ENCODE measurements at places on chromosomes 5 and 9.

GRCh38 chr5:171580502-171581265 is 161.2 kb downstream of the FGF18 start:
- no peak for DNase-seq

GRCh38 chr5:3139499-3139931 is 388.0 kb upstream of the IRX2 start:
- no peak for DNase-seq

DNA sequence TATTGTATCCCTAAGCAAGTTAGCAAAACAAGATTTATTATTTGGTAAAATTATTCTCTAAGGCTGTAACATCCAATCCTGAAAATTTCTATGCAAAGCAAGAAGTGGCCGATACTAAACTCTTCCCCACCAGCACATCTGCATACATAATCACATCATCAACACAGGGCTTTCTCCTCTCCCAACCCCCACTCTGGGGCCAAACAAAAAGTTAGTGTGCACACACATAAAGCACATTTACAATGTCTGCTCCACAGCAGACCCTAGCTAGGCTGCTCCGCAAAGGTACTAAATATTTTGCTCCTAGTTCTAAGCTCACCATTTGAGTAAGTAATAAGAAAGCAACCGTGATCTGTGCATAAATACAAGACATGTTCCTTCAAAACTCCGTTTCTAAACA is 3.6 kb downstream of the RNF130 start:
- DNase-seq = no peak

- DNase-seq = no peak
Observed at GRCh38 chr5:13189532-13189931, 755.0 kb downstream of the DNAH5 start.

- no peak for DNase-seq
Observed at GRCh38 chr9:16062542-16063240, 509.8 kb downstream of the CCDC171 start.

DNA sequence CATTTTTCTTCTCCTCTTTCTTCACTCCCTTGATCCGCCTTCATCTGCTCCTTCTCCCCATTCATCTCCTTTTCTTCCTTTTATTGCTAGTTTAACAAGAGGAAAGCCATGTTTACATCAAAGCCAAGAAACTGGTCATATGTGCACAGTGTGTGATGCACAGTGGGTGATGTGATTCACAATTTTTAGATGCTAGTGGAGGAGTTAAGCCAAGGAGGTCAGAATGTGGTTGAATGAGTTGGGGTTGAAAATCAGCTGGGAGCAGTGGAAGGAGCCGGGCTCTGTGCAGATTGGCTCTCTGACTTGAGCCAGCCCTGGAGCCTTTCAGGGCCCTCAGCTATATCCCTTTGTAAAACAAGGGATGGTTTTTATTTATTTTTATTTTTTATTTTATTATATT is 7.3 kb downstream of the ACER2 start:
- DNase-seq = no peak

GRCh38 chr5:149863830-149864229 is 80.8 kb downstream of the PDE6A start:
- no peak for DNase-seq

GRCh38 chr9:34276772-34277171 is 52.3 kb downstream of the KIF24 start:
- DNase-seq = no peak

GRCh38 chr9:114629563-114630090 is 18.5 kb downstream of the TMEM268 start:
- no peak for DNase-seq

DNA sequence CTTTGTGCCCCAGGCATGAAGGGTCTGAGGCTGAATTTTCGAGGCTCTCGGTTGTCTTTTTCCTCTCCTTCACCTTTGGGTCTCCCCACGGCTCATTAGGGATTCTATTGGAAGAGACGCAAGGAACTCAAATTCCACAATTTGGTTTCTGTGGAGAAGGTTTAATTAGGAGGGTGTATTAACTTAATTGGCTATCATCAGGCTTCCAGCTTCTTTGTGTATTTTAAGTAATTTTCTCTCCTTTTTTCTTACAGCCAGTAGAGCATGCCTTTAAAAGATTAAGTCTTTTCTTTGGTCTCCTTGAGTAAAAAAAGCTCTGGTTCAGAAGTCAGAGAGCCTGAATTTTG is 115.4 kb downstream of the PDZD2 start:
- no peak for DNase-seq

DNA sequence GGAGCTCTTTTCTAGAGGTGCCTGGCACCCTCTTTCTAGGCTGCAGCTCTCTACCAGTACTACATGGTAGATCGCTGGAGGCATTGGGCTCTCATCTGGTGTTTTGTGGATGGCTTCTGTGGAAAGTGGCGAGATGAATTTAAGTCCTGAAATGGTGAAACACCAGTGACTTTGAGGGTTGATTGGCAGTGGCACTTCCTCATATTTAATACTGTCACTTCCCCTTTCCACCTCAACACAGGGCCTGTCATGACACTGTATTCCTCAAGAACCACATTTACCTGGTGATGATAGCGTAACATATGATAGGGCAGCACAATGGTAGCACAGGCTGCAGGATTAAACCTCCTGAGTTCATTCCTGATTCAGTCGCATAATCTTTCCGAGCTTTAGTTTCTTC is 132.1 kb downstream of the KDM4C start:
- DNase-seq = no peak

DNA sequence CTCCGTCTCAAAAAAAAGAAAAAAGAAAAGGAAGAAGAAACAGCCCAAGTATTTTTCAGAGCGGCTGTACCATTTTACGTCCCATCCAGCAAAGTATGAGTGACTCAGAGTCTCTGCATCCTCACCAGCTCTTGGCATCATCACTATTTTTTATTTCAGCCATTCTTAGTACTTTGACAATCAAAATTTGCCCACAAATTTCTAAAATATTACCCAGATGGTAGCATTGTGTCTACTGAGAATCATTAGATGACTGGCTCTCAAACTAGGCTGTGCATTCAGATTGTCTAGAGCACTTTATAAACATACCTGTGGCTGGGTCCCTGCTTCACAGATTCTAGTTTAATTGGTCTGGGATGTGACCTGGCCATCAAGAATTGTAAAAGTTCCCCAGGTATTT is 21.6 kb upstream of the MELK start:
- no peak for DNase-seq

DNA sequence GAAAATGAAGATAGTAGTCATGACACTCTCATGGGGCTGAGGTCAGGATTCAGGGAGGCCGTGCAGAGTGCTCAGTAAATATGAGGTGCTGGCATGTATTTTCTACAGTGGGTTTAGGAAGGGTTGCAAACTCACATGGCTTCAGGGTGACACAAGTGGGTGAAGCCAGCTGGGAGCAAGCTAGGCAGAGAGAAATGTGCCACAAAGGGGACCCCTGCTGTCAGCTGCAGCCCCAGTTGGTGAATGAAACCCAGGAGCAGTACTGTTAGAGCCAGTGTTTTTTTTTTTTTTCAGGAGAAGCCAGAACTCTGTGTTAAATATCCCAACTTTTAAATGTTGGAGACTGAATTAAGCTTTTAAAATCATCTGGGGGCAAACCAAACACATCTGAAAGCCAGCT is 75.3 kb downstream of the INSYN2B start:
- no peak for DNase-seq

- DNase-seq = no peak
Observed at GRCh38 chr9:98854266-98854665, 46.8 kb downstream of the GALNT12 start.

GRCh38 chr5:22611327-22611726 is 241.8 kb downstream of the CDH12 start:
- no peak for DNase-seq

GRCh38 chr5:33994845-33995244 is 10.4 kb upstream of the SLC45A2 start:
- no peak for DNase-seq

DNA sequence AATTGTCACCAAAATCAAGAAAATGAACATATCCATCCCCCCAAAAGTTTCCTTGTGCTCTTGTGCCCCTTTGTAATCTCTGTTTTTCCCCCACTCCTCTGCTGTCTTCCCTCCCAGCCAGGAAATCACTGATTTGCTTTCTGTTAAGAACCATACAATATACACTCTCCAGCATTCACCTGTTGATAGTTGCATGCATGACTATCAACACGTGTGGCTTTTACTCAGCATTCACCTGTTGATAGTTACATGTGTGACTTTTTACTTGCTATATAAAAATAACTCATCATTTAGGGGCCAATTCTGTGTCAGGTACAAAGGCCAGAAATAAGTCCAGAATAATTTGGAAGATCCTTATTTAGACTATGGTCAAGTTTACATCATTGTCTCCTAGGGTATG is 6.0 kb downstream of the RANBP17 start:
- no peak for DNase-seq

DNA sequence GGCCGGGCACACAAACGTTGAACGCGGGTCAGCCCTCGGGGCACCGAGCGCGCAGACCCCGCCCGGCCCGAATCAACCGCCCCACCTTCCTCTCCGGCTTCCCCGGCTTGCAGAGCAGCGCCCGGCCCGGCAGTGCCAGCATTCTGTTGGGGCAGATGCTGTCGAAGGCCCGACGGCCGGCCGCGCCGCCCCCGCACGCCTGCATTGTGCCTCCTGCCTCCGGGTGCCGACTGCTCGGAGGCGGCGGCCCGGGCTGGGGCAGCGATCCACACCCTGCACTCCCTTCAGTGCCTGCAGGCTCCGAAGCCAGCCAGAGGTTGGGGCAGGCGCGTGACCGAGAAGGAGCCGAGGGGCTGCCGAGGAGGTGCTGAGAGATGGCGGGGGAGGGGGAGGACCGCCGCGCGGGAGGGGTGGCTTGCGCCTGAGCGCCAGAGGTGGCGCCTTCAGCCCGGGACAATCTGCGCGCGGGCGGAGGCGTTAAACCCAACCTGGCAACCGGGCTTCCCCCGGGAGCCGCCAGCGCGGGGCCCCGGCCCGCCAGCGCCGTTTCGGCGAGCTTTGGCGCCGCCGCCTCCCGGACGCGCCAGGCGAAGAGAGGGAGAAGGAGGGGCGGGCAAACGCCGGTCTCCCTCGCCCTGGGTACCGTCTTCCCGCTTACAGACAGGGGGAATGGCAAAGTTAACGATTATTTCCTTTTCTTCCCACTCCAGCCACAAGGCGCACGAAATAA is at the start of gene MCIDAS:
Gene MCIDAS, minus strand, starts transcription at position 382 of the 730 bp plus-strand sequence. Its CDS starts 177 bp downstream, at position 205.
- no peak for DNase-seq

GRCh38 chr5:177478711-177479646 is 5.5 kb upstream of the DBN1 start:
- DNase-seq = peak; percentile 48

- no peak for DNase-seq
Observed at GRCh38 chr5:159051421-159052282, 48.1 kb downstream of the EBF1 start.

- DNase-seq = no peak
Observed at GRCh38 chr5:33576726-33577590, 136.2 kb downstream of the TARS1 start.

DNA sequence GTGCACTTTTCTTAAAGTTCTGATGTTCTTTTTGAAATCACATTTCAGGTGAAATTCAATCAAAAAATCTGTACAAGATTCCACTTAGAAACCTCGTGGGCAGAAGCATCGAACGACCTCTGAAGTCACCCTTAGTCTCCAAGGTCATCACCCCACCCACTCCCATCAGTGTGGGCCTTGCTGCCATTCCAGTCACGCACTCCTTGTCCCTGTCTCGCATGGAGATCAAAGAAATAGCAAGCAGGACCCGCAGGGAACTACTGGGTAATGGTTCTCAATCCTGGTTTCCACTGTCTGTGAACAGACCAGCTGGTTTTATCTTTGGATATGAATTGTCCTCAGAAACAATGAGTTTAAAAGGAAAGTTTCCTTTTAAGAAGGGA is 8.1 kb upstream of the SLC2A8 start:
- DNase-seq = no peak

GRCh38 chr9:134824583-134824982 is 56.0 kb upstream of the FCN2 start:
- no peak for DNase-seq

- no peak for DNase-seq
Observed at GRCh38 chr5:159616952-159617351, 286.7 kb upstream of the IL12B start.

- DNase-seq = no peak
Observed at GRCh38 chr9:95854386-95855020, 21.0 kb upstream of the ERCC6L2 start.

GRCh38 chr5:97499605-97500004 is 316.6 kb upstream of the RIOK2 start:
- no peak for DNase-seq

DNA sequence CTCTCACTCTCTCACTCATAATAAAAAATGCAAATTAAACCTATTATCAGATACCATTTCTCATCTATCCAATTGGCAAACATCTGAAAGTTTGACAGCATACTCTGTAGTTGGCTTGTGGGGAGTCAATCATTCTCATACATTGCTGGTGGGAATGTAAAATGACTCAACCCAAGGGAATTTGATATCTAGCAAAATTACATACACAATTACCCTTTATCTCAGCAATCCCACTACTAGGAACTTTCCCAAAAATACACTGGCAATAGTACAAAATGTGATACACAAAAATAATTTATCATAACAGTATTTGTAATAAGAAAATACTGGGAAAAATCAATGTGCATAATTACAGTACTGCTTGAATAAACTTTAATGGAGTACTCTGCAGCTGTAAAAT is 731.3 kb downstream of the DTWD2 start:
- DNase-seq = no peak

GRCh38 chr5:38889424-38889823 is 43.6 kb downstream of the OSMR start:
- DNase-seq = no peak

DNA sequence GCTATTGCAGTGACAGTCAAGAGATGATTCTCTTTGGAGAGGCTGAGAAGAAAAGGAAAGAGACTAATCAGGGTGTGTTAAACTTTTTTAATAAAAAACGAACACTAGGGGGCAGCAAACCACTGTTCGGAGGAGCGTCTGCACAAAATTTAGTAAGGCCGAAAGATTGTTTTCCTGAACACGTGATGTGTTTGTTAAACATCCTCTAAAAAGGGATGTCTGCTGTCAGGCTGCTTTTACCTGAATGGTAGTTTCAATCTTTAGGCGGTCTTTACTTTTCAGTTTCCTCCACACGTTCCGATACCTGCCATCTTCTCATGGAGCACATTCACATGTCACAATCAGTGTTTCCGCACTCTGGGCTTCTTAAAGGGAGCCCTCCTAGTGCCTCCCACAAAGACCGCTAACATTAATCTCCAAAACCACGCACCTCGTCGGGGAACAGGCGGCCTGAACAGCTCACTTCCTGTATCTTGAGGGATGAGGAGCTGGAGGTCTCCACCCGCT is 125.2 kb downstream of the GPBP1 start:
- DNase-seq = no peak

GRCh38 chr9:114374936-114375335 is 12.8 kb downstream of the AKNA start:
- DNase-seq = no peak

Data from NK-92 treated with Interleukin-12 subunit alpha and Interleukin-12 subunit beta, amount 100 ng/mL, for 24 hours (cell line).